Smooth muscle cell of the coronary artery (primary cell): ENCODE measurements at places on chromosomes 16 and 17. TPM values are rescaled to one million over a fixed set of nuclear protein-coding genes. Genes with fewer than 3 reads are reported as not detected.

SMTNL2 gene
- 0.12 TPM in 1 of 2 replicates, not detected in the other for total RNA-seq

CHRNE gene
- total RNA-seq: 0.38 and 0.47 TPM in 2 replicates

PPP1R27 gene
- total RNA-seq: 0.15 TPM in 1 of 2 replicates, not detected in the other

RAB37 gene
- total RNA-seq: 0.15 TPM in 1 of 2 replicates, not detected in the other

MON1B gene
- total RNA-seq: 5.0 and 5.5 TPM in 2 replicates

NHLRC4 gene
- 0.35 and 1.4 TPM in 2 replicates for total RNA-seq

ASB16 gene
- total RNA-seq: not detected in 2 replicates

DNAAF1 gene
- total RNA-seq: not detected in 2 replicates

CDRT4 gene
- total RNA-seq: 0.59 and 1.5 TPM in 2 replicates

SCIMP gene
- total RNA-seq: not detected in 2 replicates

CACNA1H gene
- total RNA-seq: 0.45 and 2.2 TPM in 2 replicates

ESRP2 gene
- total RNA-seq: under 0.01 TPM in 1 of 2 replicates, not detected in the other

SHCBP1 gene
- 0.94 and 8.3 TPM in 2 replicates for total RNA-seq
